ENCODE measurements at places on chromosomes 16 and 17. TPM values are rescaled to one million over a fixed set of nuclear protein-coding genes. Genes with fewer than 3 reads are reported as not detected.

- DNase-seq: no peak
- H3K27ac ChIP-seq: no peak overlapping the region
- no peak overlapping the region for H3K4me3 ChIP-seq
- H3K4me1 ChIP-seq: peaks cover 12% of the 10 kb centered on the region
- peaks cover 8% of the 10 kb centered on the region for H3K27me3 ChIP-seq
These were observed 2.4 kb downstream of the CCR7 start for GRCh38 chr17:40562838-40563219.

DNA sequence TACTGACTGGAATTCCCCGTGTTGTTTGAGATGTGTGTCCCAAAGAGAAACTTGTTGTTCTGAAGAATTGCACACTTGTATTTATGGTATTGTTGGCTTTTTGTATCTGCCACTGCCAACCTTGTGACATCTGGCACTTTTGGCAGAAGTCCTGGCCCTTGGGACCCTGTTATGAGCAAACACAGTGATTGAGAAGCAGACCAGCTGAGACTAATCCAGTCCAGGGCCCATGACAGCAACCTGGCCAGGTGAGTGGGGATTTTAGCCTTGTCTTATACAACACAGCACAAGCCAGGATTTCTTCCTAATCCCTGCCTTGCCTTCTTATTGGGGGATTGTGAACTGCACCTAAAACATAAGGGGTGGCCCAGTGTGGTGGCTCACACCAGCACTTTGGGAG is 80.0 kb downstream of the NTN1 start:
- H3K36me3 ChIP-seq: no peaks in the 10 kb centered on the region
- no peaks in the 10 kb centered on the region for H3K27me3 ChIP-seq

GRCh38 chr17:50979524-50979927 is 113.4 kb upstream of the TOB1 start:
- no peaks in the 10 kb centered on the region for H3K27me3 ChIP-seq
- no peak for DNase-seq
- peaks cover 6% of the 10 kb centered on the region for H3K4me1 ChIP-seq

- peaks cover 12% of the 10 kb centered on the region for H3K4me1 ChIP-seq
- no peaks in the 10 kb centered on the region for H3K36me3 ChIP-seq
- no peak for DNase-seq
- no peak overlapping the region for H3K27ac ChIP-seq
- H3K27me3 ChIP-seq: no peaks in the 10 kb centered on the region
- H3K4me3 ChIP-seq: no peak overlapping the region
These were observed 118.2 kb downstream of the CDH13 start for GRCh38 chr16:82744958-82745357.

- H3K27ac ChIP-seq: no peak overlapping the region
- DNase-seq: no peak
- peaks cover 7% of the 10 kb centered on the region for H3K4me1 ChIP-seq
- H3K36me3 ChIP-seq: 0 out of 2 replicates have a peak, but pooled peaks cover 3% of the 10 kb centered on the region
- no peak overlapping the region for H3K4me3 ChIP-seq
These were observed 29.7 kb downstream of the STAT5B start for GRCh38 chr17:42246515-42246914.

The PAFAH1B1 gene
- total RNA-seq: 76.4 TPM

The MYH2 gene
- total RNA-seq: 0.65 TPM

The PITPNM3 gene
- 13.7 TPM for total RNA-seq

The CCL14 gene
- not detected for total RNA-seq

The SLFN11 gene
- 59.7 TPM for total RNA-seq

The TMEM88 gene
- total RNA-seq: not detected
